ENCODE measurements at places on chromosomes 1 and 21.
A peak's percentile ranks its signal among the peaks of the same experiment; 100 is the strongest.

- DNase-seq: no peak
Observed at GRCh38 chr1:73327180-73327793, 870.7 kb downstream of the LRRIQ3 start.

DNA sequence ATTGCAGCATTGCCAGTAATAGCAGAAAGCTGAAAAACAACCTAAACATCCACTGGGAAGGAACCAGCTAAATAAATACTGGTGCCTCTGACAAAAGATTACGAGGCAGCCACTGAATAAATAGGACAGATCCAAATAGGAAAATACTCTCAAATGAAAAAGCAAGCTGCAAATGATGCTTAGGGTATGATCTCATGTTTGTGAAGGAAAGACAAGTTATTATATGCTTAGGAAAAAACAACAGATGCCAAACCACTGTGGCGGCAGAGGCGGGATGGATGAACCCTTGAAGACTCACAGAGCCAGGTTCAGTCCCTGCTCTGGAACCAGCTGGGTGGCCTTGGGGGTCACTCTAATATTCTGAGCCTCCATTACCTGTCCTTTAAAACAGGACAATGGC lies 41.6 kb downstream of the MATN1 start:
- DNase-seq: no peak

GRCh38 chr1:203511513-203511912 lies 17.6 kb downstream of the OPTC start:
- DNase-seq: no peak

DNA sequence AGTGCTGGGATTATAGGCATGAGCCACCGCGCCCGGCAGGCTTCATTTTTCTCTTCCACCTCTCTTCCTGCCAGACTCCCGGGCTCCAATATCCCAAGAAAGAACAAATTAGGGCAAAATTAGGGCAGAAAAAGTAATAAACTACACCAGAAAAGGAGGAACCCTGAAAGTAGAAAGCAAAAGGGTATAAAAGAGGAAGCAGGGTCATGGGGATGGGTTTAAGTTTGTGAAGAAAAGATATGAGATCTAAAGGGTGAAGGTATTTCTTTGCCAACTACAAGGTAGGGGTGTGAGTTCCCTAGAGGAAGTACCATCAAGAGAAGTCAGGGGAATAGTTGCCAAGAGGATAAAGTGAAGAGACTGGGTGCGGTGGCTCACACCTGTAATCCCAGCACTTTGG lies 9.9 kb downstream of the PTPN22 start:
- no peak for DNase-seq

GRCh38 chr21:46323227-46323709 lies 402 bp downstream of the C21orf58 start:
- no peak for DNase-seq

GRCh38 chr21:32238063-32238462 lies 40.8 kb downstream of the MIS18A start:
- DNase-seq: no peak

GRCh38 chr1:147539122-147539575 lies 2.2 kb upstream of the BCL9 start:
- DNase-seq: peak; percentile 91

GRCh38 chr1:157431751-157432150 lies 120.6 kb downstream of the FCRL5 start:
- peak; percentile 16 for DNase-seq

DNA sequence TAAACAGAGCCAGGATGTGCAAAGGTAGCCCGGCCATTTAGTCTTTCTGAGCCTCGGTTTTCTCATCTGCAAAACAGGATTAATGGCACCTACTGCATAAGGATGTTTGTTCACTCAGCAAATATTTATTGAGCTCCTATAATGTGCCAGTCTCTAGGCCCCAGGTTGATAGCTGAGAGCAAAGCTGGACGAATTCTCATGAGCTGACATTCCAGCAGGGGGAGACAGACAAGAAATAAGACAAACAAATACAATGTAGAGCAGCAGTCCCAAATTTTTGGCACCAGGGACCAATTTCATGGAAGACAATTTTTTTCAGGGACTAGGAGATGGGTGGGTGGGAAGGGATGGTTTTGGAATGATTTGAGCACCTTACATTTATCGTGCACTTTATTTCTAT lies 74.3 kb upstream of the PAX7 start:
- no peak for DNase-seq

- no peak for DNase-seq
Observed at GRCh38 chr21:32173121-32173724, 105.6 kb downstream of the MIS18A start.

DNA sequence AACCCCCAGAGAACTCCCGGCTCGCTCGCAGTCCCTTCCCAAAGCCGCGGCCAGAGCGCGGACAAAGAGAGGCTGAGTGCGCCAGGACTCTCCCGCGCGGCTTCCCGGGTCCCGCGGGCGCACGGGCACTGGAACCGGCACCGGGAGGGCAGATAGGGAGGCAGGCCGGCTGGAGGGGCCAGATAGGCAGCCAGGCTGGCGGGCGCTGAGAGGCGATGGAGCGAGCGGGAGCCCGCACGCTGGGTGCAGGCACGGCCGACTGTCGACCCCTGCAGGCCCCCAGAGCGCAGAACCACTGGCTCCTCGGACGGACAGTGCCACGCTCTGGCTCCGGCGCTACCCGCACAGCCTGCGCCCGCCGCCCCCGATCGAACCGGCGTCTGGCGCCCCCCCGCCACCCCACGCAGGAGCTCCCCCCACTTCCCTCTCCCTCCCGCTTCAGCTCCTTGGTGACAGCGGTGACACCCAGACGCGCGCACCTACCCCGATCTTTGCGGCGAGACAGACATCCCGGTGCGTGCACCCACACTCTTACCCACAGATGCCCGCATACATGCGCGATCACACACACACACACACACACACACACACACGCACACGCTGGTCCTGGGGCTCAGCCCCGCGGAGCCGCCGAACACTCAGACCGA lies 534 bp downstream of the SLC6A9 start:
- no peak for DNase-seq

GRCh38 chr1:85225624-85226380 lies 25.0 kb upstream of the SYDE2 start:
- no peak for DNase-seq

DNA sequence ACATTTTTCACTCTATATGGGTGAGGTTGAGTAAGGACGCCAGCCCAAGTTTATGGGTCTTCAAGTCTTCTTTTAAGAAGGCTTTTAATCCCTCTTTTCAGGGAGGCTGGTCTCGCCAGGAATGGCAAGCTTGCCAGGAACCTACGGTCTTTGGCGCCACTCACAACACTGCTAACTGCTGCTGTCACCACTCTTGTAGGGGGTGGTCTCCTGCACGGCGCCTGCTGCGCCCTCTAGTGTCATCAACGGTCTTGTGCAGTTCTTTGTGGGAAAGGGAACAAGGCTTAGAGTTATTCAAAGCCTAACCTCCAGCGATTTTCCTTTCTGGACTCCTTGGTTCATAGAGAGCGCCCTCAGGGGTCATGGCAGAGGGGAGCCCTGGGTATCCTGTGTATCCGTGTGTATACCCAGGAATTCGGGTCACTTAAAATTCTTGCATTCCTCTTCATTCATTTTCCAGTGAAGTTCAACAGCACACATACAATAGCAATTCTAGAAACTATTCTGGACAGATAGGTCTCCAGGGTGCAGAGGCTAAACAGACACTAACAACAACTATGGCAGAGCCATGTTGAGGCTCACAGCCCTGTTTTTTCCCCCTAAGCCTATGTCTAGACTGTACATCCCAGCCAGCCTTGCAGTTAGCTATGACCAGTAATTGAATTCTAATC lies 392.8 kb upstream of the CAMK1G start:
- DNase-seq: no peak

DNA sequence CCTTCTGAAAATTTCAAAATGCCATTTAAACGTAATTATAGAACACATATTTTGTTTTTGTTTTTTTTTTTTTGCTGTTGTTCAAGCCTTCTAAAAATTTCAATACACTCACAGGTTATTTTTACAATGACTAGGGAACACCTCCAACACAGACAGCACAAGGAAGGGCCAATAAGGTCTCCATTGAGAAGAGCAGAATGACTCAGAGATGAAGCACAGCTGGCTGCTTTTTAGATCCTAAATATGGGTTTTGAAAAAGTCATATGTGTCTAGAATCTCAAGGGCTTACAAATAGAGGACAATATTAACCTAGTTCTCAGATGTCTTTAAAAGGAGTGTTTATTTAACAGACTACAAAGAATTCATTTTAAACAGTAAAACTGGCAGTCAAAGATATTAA lies 104.6 kb downstream of the NEGR1 start:
- no peak for DNase-seq

DNA sequence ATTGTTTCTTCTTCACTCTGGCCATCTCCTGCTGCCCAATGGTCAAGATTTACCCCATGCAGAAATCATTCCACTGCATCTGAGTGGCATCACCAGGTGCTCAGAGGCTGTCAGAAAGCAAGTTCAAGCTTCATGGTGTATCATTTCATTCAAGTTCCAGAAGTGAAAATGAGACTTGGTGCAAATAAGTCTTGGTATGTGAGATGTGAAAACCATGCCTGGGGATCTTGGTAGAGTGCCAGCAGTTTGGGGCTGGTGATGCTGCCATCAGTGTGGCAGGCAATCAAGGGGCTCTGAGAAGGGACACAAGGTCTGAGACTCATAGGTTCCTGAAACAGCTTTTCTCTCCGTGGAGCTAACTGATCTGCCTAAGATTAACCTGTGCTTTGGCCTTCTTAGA lies 52.0 kb downstream of the CD2 start:
- DNase-seq: no peak

Measured in AG09309 (cell line).